ENCODE measurements at places on chromosomes 11 and 22.

- DNase-seq: no peak
These were observed 7.9 kb upstream of the SLC37A2 start for GRCh38 chr11:125055107-125055715.

DNA sequence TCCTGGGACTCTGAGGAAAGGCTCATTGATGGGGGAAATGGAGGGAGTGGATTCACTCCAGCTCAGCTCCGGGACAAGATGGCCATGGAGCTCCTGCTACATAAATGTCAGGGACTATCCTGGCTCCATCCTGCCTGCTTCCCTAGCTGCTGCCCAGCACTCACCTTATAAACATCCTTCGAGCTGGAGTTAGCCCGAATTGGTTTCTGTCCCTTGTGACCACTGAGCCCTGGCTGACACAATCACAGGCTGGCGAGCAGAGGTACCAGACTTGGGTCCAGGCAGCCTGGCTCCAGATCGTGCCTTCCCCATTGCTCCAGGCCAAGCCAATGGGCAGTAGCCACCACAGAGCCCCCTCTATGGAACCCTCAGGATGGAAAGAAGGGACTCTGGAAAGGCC lies 77.6 kb downstream of the FDX1 start:
- DNase-seq: no peak

- peak; percentile 43 for DNase-seq
These were observed 40.6 kb upstream of the CRTAM start for GRCh38 chr11:122797651-122798050.

DNA sequence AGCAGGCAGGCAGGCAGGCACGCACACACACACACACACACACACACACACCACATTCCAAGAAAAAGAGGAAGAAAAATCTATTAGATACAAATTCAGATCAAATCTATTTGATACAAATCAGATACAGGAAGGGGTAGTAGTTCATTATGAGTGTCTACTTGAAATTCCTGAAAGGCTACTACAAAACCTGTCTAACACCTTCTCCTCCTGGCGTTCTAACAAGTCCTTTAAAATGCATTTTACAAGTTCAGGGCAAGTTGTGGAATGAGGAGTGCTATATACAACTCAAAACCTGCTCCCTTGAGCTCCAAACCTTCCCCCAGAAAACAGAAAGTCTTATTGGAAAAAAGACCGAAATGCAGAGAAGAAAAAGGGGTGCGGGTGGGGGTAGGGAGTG lies 476 bp downstream of the ARHGAP32 start:
- no peak for DNase-seq

- peak; percentile 86 for DNase-seq
These were observed 80.3 kb downstream of the ME3 start for GRCh38 chr11:86592047-86592591.

- DNase-seq: no peak
These were observed 36.0 kb upstream of the PACSIN2 start for GRCh38 chr22:43050995-43051394.

DNA sequence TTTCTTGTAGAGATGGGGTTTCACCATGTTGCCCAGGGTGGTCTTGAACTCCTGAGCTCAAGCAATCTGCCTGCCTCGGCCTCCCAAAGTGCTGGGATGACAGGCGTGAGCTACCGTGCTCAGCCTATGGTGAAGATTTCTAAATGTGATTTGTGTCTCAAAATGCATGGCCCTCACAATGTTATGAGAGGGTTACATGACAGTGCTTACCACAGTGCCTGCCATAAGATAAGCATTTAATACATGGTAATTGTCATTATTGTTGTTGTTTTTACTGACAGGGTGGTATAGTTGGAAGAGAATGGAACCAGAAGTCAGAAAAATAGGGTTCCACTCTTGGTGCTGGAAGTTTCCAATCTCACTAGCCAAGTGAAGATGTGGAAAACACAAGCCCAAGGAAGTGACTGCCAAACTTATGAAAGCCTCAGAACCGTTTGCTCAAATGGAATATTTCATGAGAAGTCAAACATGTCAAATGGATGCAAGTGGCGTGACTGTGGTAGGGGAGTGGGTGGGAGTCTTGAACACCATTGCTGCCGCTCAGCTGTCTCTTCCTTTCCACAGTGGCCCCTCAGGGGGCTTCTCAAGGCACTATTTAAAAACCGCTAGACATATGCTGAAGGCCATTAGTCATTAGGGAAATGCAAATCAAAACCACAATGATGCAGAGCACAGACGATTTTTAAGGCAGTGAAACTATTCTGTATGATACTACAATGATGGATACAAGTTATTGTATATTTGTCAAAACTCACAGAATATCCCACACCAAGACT lies 29.1 kb upstream of the LMO2 start:
- DNase-seq: no peak

Measured in EH (cell line).